Activated CD4-positive, alpha-beta T cell treated with anti-CD3 and anti-CD28 coated beads, Interleukin-2, amount 50 U/mL, for 4 hours (primary cell): ENCODE measurements at places on chromosomes 4 and X.

- no peak for DNase-seq
Measured at GRCh38 chrX:130049821-130050220, 60.5 kb downstream of the ELF4 start.

GRCh38 chr4:188300385-188300784 lies 161.1 kb downstream of the TRIML1 start:
- no peak for DNase-seq

DNA sequence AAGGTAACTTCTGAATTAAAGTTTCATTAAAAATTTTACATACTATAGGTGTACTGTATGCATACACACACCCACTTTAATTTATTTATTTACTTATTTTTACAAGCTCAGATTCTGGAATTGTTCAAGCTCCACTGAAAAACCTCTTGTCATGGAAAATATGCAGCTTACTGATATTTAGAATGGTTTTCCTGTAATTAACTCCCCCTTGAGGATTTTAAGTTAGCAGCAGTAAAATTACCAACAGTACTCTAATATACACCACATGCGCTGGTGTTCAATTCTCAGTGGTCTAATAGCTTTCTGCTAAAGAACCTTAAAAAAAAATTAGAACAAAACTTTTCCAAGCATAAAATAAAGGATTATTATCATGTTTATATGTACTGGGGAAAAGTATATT lies 12.0 kb downstream of the MAB21L2 start:
- DNase-seq, result no peak

GRCh38 chr4:11769434-11769833 lies 340.7 kb upstream of the HS3ST1 start:
- DNase-seq, result no peak

GRCh38 chr4:3657902-3658529 lies 108.2 kb upstream of the ADRA2C start:
- no peak for DNase-seq

- no peak for DNase-seq
Measured at GRCh38 chrX:110420771-110421499, 62.3 kb downstream of the RTL9 start.

DNA sequence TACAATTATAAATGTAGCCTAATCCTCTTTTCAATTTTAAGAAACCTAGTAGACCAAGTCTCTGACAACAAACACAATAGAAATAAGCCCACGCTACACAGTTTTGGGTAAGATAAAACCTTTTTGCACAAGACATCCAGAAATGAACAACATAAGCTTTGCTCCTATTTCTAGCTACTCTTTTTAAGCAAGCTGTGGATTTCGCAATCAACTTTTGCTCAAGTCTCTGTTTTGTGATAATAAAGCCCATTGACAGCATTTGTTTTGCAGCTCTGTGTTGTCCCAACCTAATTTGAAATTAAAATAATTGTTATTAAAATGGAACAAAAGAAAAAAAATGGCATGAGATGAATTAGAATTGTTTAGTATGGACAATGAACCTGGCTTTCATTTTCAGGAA lies 287.9 kb upstream of the PUDP start:
- DNase-seq, result no peak

GRCh38 chr4:164799410-164799809 lies 45.5 kb downstream of the SMIM31 start:
- DNase-seq, result no peak

DNA sequence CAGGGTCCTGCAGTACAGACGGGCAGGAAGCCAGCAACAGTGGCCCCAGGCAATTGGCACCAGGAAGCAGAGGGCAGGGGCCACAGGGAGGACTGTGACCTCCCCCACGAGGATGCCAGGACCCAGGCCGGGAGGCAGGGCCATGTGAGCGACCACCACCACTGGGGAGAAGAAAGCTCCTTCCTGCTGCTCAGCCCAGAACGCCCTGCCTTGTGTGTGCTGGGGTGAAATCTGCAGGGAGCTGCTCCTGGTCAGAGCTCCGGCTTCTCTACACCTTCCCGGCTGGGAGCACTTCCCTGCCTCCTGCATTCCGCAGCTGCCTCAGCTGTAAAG lies 100.4 kb downstream of the HMX1 start:
- no peak for DNase-seq

DNA sequence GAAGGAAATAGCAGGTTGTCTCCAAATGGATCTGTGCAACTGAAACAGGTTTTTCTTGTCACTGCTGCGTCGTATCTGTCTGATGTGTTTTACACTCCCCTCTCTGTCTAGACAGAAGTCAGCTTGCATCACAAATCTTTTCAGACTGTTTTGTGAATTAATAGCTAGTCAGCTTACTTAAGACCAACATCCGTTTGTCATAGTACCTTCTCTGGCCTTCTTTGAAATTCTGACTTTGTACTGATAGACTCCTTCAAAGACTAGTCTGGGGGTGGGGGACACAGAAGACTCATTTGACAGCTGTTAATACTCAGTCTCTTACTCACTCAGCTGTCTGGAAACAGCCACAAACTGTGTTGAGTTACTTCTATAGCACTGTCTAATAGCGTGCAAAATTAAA lies 197.8 kb downstream of the PALLD start:
- no peak for DNase-seq

DNA sequence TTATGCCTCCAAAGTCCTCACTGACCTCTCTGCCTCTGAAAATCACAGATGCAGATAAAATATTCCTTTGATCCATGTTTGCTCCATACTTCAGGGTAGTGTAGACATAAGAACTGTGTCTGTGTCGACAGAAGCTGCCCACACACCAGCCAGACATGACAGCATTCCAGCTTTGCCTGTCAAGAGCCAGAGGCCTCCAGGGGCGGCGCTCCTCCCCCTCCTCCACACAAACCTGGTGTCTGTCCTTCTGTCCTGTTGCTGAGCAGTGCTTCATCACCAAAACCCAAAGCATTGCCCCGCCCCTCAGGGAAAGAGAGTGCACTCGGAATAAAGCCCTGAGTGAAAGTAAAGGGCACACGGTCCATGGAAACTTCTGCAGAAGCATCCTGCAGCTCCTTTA lies 379.4 kb downstream of the FBXW7 start:
- no peak for DNase-seq

- no peak for DNase-seq
Measured at GRCh38 chr4:179766938-179767337, 2324.7 kb upstream of the AGA start.

DNA sequence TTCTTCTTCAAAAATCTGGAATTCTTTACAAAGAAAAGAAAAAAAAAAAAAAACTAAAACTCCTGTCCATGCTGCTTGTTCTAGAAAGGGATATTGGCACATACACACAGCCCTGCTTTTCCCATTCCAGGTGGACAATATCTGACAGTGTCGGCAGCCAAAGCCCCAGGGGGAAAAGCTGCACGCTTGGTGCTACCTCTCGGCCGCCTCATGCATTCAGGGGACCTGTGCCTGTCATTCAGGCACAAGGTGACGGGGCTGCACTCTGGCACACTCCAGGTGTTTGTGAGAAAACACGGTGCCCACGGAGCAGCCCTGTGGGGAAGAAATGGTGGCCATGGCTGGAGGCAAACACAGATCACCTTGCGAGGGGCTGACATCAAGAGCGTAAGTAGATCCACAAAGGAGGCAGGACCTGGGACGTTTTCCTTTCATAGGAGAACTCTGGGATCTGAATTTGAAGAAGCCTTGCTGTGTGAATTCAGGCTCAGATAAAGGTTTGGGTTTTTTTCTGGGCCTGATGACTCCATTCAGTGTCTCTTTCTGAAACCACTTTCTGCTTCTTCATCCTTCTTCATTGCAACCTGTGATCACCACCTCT lies 71.9 kb downstream of the NPNT start:
- DNase-seq, result no peak

DNA sequence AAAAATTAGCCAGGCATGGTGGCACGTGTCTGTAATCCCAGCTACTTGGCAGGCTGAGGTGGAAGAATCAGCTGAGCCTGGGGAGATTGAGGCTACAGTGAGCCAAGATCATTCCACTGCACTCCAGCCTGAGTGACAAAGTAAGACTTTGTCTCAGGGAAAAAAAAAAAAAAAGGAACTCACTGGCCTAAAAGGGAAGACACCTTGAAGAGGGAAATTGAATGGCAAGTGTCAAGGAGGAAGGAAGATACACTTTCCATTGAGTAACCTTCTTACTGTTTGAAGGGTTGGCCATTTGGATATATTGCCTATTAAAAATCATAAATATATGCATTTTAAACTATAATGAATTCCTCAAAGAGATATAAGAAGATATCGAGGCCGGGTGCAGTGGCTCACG lies 147.5 kb upstream of the FAM241A start:
- no peak for DNase-seq

DNA sequence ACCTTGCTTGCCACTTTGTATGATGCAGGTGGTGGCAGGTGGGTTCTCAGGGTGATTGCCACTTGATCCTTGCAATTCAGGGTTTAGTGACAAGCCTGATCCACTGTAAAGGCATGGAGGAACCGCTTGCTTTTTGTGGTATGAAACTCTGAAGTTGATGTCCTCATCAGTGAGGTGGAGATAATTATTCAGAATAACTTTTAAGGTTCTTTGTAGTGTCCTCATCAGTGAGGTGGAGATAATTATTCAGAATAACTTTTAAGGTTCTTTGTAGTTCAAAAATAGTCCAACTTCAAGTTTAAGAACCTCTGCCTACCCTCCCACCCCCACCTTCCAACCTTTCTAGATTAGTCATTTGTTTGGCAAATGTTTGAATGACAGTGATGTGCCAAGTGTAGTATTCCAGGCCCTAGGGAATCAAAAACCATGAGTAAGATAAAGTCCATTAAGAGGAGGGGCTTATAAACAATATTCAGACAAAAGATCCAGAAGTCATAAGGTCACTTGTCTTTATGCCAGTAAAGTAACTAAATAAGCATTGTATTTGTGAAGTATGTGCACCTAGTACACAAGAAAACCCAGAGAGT lies 51.2 kb downstream of the DCUN1D4 start:
- no peak for DNase-seq

GRCh38 chr4:113447769-113448168 lies 313.8 kb downstream of the CAMK2D start:
- DNase-seq, result peak; percentile 7

DNA sequence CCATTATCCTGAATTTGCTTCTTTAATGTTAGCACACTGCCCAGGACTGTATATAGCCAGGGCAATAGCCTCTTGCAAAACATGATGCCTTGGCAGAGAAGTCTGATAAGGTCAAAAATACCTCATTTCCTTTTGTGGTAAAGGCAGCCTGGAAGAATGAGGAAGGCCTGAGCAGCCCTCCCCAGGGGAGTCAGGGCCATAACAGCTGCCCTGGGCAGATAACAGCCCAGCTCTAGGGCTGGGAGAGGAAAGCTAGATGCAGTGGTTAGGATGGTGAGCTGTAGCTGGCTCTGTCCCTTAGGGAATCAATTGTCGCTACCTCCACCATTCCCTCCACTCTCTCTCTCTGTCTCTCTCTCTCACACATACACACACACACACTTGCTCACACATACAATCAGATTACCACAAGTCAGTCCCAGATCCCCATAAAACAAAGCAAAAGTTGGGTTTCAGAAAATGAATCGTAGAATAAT lies 29.2 kb downstream of the EFHC2 start:
- DNase-seq, result no peak

GRCh38 chr4:122899682-122900081 lies 22.7 kb downstream of the NUDT6 start:
- no peak for DNase-seq

DNA sequence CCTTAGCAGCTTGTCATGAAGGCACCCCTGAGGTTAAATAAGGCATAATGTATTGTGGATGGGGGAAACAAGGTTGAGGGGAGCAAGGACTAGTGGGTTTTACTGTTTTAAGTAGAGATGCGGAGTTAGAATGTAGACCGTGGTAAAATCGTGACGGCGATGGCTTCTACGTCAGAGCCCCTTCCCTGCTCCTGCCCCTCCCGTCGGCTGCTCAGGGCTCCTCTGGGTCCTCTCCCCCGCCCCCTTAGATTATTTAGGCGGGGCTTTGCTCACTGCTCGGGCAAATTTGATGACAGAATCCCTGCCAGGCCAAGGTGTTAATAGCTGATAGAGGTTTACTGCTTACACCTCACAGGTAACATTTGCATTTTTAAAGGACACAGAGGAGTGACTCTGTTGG lies 2.3 kb downstream of the FRMPD3 start:
- no peak for DNase-seq

DNA sequence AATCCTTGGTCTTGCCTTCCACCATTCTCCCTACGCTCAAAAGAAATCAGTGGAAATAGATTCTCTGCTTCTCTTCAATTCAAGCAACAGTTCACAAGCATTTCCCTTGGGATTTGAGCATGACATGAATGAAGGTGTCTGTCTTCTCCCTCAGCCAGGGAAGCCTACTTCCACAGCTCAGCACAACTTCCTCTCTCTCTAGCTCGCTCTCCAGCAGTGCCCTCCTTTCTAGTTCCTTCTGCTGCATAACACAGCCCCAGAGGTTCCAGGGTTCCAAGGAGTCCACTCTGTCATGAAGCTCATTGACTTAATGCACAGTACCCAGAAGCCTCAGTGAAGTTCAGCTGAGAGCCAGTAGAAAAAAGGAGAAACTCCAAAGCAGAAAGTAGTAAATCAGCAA lies 81.3 kb downstream of the PLS3 start:
- DNase-seq, result no peak

DNA sequence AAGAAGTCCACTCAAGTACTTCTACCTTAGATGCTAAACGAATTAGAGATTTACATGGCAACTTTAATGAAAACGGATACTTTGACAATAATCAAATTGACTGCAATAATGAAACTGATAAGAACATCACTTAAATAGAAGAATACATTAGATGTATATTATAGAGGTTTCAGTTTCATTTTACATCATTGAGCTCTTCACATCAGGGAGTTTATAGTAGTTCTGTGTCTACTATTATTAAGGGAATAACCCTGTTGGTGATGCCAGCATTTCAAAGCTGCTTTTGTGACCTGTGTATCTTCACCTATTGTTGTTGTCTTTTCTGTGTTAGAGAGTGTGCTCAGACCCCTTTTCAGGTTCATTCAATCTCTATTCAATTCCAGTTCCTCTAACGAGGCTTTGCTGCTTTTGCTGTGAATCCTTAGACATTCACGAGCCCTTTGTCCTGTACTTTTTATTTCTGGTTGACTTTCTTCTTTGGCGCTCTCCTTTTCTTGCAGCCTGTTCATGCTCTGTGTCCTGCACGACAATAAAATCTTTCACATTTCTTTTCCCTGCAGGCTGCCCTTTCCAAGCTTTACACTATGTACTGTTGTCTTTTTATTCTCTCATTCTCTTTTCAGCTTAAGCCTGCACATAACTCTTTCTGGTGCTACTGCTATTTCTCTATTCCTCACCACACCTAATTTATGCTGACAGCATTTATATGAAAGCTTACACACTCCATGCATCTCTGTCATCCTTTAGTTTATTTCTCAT lies 232.1 kb downstream of the CPE start:
- DNase-seq, result no peak

DNA sequence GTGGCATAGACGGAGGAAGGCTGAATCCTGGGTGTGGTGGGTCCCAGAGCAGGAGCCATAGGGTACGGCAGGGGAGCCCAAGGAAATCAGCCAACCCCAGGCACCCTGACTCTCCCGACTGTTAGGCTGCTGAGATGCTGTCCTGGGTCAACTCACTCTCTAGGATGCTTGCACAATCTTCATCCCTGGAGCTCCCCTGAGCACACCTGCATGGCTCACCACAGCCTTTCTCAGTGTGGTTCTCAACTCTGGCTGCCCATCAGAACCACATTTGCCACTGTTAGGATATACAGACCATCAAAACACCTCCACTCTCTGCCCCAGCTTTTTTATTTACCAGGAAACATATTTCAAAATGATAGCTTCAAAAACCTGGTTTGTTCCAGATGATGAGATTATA lies 236.3 kb downstream of the FBXW7 start:
- no peak for DNase-seq
